Activated T-cell treated with anti-CD3 and anti-CD28 coated beads for 24 hours (primary cell): ENCODE measurements at places on chromosomes 16 and 17.
A peak's percentile ranks its signal among the peaks of the same experiment; 100 is the strongest.

DNA sequence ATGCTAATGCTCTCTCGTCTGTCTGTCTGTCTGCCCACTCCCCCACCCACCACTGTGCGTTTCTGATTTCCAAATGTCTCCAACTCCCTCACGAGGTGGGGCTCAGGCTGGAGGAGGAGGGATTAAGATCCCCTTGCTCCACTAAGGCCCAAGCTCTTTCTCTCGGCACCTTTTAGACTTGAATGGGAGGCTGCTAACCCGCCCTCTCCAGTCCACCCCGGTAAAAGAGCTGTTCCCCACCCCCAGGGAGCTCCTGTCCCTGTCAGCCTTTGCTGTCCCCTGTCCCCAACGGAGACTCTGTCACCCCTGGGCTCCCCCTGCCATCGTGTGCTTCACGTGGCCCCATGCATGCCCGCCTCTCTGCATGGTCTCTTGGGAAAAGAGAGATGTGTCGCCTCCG, 68.5 kb upstream of the PLCG2 start:
- no peak for DNase-seq

GRCh38 chr16:84514874-84515835, 10.7 kb upstream of the MEAK7 start:
- DNase-seq = peak; percentile 68

DNA sequence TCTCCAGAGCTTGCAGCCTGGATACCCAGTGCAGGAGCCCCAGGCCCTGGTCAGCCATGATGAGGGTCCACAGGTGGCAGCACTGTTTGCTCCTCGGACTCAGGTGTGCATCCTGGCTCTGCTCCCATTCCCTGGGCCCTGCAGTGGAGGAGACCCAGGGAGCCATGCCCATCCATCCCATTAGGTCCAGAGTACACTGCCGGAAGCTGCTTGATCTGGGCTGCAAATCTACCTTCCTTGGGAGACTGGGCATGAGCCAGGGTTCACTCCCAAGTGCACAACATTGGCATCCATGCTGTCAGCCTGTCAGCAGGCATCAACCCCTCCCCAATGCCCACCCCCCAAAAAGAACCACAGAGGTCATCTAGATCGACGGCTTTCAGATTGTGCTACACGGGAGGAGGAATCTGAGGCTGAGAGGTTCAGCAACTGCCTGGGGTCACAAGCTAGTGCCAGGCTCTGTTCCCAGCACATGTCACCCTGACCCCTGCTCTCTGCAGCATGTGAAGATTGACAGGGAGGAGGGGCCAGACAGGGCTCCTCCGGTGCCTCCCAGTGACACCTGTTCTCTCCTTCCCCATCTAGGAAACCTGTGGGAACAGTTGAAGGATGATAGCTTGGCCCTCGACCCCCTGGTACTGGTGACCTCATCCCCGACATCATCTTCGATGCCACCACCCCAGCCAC, 15.7 kb downstream of the UNC119 start:
- no peak for DNase-seq

DNA sequence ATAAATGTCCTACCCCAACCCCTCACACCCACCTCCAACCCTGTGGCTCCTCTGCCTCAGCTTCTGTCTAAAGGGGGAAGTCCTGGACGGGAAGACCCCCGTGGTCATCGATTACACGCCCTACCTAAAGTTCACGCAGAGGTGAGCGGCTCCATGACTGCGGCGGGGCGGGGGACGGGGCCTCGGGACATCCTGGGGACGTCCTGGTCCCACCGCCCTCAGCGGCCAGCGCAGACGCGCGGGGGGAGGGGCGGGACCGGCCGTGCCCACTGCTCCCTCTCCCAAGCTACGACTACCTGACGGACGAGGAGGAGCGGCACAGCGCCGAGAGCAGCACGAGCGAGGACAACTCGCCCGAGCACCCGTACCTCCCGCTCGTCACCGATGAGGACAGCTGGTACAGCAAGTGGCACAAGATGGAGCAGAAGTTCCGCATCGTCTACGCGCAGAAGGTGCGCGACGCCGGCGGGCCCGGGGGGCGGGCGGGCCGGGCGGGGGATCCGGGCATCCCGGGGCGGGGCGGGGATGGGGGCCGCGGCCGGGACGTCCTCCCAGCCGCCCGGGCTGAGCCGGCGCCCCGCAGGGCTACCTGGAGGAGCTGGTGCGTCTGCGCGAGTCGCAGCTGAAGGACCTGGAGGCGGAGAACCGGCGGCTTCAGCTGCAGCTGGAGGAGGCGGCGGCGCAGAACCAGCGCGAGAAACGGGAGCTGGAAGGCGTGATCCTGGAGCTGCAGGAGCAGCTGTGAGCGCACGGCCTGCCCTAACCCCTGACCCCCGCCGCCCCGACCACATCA, 6.7 kb downstream of the RUNDC3A start:
- DNase-seq = peak; percentile 44

- DNase-seq = no peak
Measured at GRCh38 chr17:13395346-13395745, 206.4 kb downstream of the HS3ST3A1 start.

GRCh38 chr16:16016388-16016964, 67.1 kb downstream of the ABCC1 start:
- DNase-seq = no peak

GRCh38 chr17:6555331-6556120, 829 bp downstream of the PITPNM3 start:
- no peak for DNase-seq
